ENCODE measurements at places on chromosomes 7 and 10.

DNA sequence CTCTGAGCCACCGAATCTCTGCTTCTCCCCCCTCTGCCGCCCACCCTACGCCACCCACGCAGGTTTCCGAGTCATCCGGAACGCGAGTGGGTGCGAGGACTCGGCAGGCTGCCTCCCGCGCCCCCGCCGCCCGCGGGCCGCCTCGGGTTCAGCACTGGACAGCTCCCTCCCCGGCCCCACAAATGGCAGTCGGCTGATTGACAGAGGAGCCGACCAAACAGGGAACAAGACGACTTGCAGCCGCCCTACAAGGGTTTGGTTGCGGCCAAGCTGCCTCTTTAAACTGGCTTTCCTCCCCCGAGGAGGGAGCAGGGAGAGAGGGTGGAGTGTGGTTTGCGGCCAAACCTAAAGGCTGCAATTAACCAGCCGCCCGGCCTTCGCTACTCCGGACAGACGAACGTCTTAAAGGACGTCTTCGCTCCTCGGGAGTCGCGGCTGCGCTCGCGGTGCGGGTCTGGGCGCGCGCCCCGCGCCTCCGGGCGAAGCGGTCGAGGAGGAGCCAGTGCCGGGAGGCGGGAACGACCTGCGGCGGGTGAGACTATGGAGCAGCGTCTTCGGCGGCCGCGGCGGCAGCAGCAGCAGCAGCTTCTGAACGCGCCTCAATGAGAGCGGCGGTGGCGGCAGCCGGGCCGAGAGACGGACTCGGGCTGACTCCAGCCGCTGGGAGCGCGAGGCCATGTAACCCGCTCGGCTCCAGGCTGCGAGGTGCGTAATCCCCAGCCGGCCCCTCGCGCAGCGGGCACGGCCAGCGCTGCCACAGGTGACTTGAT, at the start of gene GPR158:
Gene GPR158, plus strand, starts transcription at position 541 of the 770 bp plus-strand sequence. CDS start 420 bp downstream, outside the sequence.
- DNase-seq: peak; percentile 9

DNA sequence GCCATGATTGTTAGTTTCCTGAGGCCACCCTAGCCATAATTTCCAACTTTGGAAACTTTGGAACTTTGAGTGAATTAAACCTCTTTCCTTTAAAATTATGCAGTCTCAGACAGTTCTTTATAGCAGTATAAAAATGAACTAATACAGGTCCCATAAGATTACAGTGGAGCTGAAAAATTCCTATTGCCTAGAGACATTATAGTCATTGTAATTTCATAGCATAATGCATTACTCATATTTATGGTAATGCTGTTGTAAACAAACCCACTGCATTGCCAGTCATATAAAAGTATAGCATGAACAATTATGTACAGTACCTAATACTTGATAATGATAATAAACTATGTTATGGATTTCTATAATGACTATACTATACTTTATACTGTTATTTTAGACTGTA, 88.0 kb upstream of the TMEM229A start:
- no peak for DNase-seq

DNA sequence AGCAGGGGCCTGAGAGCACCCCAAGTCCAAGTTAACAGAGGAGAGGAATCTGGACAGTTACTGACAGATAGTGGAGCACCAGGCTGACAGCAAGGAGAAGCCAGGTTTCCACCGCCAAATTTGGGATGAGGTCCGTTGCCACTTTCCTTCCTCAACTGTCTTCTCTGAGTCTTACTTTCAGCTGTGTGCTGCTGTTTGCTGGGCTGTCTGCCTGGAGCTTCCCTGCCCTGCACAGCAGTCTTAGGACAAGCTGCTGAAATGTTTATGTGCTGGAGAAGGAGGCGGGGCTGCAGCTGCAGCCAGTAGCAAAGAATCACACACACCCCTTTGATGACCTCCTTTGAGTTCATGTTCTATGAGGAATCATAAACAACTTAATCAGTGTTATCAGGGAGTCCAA, 17.4 kb upstream of the CYP3A7 start:
- DNase-seq: no peak

GRCh38 chr10:63142136-63142535, 9.0 kb downstream of the NRBF2 start:
- DNase-seq: no peak

DNA sequence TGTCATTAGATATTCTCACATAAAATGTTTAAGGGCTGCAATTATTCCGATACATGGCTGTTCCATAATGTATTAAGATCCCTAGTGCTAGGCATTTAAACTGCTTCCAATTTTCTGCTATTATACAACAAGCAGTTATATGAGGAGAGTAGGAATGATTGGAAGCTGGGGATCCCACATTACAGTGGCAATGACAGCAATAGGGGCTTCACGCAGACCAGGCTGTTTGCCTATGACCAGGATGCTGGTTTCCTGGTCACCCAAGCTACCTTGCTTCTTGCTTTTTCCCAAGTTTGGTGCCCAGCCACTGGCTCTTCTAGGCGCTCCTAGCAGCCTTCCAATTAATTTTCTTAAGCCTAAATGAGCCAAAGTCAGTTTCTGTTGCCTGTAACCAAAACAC, 39.3 kb downstream of the SMURF1 start:
- no peak for DNase-seq

GRCh38 chr7:117907049-117907640, 33.9 kb upstream of the CTTNBP2 start:
- DNase-seq: no peak

GRCh38 chr10:131787961-131788360, 112.8 kb upstream of the PPP2R2D start:
- DNase-seq: no peak

DNA sequence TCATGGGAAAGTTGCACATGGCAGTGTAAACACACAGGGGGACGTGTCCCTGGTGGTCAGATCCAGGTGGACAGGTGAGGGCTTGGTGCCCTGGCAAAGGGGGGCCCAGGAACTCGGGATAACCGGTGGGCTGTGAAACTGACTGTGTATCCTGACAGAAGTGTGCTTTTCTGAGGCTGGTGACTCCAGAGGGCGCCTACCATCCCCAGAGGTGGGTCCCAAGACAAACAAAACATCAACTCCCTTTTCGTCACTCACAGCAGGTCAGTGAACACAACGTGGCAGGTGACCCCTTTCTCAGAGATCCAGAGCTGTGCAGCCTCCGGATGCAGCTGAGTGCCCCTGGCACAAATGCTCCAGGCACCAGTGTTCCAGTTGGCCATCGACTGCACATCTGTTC, 56.0 kb upstream of the DDC start:
- DNase-seq: no peak

- no peak for DNase-seq
These were observed 5.4 kb downstream of the NOM1 start for GRCh38 chr7:156954941-156955340.

DNA sequence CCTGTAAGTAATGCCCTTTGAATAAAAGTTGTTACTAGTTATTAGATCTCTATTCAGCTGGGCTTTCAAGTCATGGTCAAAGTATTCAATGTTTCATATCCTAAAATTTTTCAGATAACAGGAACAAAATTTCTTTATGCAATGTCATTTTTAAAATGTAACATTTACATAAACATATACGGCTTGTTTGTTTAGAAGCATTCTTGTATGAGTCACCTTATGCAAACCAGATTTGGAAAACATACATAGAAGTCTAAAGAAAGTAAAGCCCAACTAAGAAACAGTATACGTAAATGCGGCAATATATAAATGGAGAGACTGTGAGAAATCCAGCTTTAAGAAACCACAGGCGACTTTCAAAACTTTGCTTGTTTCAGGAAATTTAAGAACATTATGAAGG, 10.5 kb downstream of the TMEM168 start:
- no peak for DNase-seq

DNA sequence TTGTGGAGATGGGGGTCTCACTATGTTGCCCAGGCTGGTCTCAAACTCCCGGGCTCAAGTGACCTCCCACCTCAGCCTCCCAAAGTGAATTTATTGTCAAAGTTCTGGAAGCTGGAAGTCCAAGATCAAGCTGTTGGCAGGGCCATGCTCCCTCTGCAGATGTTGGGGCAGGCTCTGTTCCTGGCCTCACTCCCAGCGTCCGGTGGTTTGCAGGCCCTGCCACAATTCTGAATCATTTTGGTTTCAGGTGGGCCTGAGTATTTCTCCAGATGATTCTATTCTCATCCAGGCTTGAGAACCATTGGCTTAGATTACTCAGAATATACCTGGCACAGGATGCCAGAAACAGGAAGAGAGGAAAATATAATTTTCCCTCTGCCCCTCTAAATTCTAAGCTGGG, 737.4 kb downstream of the TNS3 start:
- DNase-seq: no peak

- DNase-seq: no peak
These were observed 144.9 kb upstream of the AGK start for GRCh38 chr7:141406347-141406746.

GRCh38 chr7:27961255-27961654, 219.3 kb downstream of the JAZF1 start:
- DNase-seq: no peak

DNA sequence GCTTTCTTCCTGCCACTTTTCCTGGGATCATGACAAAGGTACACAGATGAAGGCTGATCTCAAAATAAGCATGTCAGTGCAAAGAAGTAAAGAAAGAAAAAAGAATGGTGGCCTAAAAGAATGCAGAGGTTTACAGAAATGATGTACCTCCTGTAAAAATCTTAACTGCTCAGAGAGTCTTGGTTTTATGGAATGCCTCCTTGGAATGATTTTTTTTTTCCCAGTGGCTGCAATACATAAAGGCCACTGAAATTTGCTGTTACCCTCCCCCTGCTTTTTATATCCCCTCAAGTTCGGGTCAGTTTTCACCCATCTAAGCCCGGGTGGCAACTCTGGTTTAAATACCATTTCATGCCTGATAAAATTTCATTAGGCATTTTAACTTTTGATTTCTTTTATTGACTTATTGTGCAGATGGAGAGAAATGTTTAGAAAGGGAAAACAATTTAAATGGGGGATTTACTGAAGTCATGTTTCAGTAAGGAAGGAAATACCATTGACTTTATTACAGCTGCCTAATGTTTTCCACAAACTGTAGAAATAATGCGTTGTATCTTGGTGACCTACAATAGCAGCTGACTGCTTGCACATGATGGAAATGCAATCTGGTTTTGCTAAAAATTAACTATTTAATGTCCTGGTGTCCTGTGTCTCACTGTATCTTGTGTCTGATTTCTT, 102.5 kb downstream of the SAMD9 start:
- DNase-seq: no peak

GRCh38 chr10:110775406-110775805, 96.3 kb upstream of the PDCD4 start:
- DNase-seq: no peak

DNA sequence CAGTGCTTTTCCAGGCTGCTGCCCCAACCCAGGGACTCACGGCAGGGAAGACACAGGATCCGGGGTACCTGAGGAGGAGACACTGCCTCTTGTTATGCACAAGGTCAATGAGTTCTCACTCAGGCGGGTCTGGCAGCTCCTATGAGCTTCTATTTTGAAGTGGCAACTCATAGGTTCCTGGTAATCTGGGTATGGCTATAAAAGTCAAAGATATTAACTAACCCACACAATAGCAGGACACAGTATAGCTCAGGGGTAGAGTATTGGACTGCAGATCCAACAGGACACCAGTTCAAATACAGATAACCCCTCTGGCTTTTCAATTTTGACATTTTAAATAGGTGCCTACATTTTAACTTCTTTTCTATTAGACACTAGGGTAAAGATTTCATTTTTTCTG, 130.3 kb upstream of the ZNF746 start:
- DNase-seq: no peak

DNA sequence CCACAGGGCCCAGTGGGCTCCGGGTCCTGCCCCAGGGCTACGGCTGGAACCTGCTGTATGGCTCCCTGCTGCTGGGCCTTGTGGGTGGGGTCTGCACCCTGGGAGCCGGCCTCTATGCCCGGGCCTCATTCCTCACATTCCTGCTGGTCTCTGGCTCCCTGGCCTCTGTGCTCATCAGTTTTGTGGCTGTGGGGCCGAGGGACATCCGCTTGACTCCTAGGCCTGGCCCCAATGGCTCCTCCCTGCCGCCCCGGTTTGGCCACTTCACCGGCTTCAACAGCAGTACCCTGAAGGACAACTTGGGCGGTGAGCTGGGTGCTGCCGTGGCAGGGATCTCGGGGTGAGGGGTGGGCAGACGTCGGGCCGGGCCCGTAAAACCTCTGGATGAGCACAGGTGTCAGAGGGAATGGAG, 4.4 kb downstream of the SLC12A9 start:
- no peak for DNase-seq

GRCh38 chr10:63137306-63137705, 4.2 kb downstream of the NRBF2 start:
- no peak for DNase-seq

DNA sequence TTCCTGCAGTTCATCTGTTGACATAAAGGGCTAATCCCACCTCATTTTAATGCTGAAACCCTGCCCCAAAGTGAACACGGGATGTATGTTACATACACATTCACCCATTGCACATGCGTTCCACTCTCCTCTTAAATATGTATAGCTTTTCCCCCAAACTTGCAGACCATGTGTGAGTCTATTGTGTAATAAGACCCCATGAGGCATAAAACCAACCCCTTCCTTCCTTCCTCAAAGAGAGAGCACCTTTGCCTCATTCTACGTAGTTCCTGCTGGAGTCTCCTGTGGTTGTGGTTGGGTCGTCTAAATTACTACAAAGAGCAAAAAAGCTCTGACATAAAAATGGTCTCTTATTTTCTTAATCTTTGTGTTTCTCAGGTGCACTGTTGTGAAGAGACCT, 345.7 kb upstream of the KLF6 start:
- no peak for DNase-seq

DNA sequence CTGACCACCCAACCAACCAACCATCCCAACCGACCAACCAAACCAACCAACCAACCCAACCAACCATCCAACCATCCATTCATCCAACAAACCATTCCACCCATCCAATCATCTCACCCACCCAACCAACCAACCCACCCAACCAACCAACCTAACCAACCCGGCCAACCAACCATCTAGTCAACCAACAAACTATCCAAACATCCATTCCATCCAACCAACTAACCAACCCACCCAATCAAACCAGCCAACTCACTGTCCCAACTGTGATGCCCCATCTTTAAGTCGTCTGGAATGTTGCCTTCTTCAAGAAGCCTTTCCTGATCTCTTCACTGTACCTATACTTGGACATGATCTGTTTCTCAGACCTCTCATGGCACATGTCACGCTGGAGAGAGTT, 31.6 kb downstream of the MINDY4 start:
- no peak for DNase-seq

DNA sequence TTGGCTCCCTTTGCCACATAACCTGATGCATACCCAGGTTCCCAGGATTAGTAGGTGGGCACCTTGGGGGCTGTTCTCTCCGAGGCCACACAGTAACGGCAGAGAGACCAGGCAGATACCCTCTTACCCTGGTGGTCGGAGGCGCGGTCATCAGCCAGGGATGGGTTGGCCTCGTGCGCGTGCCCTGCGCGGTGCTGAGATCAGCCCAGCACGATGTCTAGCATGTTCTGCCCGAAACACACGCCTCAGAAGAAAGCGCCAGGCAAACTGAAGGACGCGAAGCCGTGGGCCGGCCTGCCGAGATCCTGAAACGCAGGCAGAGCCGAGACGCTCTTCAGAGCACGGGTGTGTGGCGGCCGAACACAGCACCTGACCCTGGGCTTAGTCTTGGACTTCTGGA, 34.7 kb upstream of the CFAP46 start:
- DNase-seq: no peak

GRCh38 chr10:109202111-109202510, 721.2 kb downstream of the XPNPEP1 start:
- no peak for DNase-seq

All from effector CD8-positive, alpha-beta T cell (primary cell).